LHCN-M2 (cell line): ENCODE measurements at places on chromosomes 13 and 19. TPM values are rescaled to one million over a fixed set of nuclear protein-coding genes. Genes with fewer than 3 reads are reported as not detected.

PALM gene
- 2.2 and 2.3 TPM in 2 replicates for total RNA-seq

PRSS57 gene
- total RNA-seq, result not detected in 2 replicates

ZNF610 gene
- 1.8 and 2.4 TPM in 2 replicates for total RNA-seq

FOXA3 gene
- not detected in 2 replicates for total RNA-seq

GRCh38 chr19:12750851-12751250 lies 740 bp upstream of the BEST2 start:
- DNase-seq, result peak; percentile 41

- no peak for DNase-seq
These were observed 16.0 kb downstream of the ILF3 start for GRCh38 chr19:10670182-10670581.

DNA sequence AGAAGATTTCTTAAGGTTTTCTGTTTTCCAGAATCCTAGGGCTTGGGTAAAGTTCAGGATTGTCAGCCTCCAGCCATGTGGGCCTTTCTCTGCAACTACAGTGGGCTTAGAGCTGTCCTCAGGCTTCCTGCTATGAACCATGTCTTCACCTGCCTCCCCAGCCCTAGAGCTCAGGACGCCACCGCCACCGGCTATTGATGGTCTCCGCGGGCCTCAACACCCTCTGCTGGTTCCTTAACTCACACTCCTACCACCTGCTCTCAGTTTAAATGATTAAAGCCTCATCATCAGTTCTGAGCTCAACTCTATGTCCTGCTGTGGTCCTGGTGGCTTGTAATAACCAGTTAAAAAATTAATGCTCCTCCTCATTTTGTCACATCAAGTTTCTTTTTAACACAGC lies 221.0 kb downstream of the EFNB2 start:
- DNase-seq, result no peak

GRCh38 chr13:89900104-89900765 lies 1447.3 kb upstream of the MIR17HG start:
- DNase-seq, result peak; percentile 5

DNA sequence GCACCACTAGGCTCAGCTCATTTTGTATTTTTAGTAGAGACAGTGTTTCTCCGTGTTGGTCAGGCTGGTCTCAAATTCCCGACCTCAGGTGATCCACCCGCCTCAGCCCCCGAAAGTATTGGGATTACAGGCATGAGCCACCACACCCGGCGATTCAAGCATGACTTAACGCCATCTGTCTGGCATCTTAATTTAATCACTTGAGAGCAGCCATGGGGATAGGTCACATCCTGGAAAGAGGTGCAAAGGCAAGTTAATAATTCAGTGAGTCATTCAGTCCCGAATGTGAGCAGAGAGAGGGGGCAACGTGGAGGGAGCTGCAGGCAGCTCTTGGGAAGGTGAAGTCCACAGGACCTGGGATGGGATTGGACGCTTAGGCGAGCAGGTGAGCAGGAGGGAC lies 31.7 kb upstream of the USP29 start:
- DNase-seq, result no peak

GRCh38 chr13:35866801-35867200 lies 264.4 kb downstream of the DCLK1 start:
- no peak for DNase-seq

GRCh38 chr19:43634872-43635560 lies 4.6 kb downstream of the CADM4 start:
- DNase-seq, result peak; percentile 33
